Naive thymus-derived CD4-positive, alpha-beta T cell (primary cell): ENCODE measurements at places on chromosomes 1 and 21.

DNA sequence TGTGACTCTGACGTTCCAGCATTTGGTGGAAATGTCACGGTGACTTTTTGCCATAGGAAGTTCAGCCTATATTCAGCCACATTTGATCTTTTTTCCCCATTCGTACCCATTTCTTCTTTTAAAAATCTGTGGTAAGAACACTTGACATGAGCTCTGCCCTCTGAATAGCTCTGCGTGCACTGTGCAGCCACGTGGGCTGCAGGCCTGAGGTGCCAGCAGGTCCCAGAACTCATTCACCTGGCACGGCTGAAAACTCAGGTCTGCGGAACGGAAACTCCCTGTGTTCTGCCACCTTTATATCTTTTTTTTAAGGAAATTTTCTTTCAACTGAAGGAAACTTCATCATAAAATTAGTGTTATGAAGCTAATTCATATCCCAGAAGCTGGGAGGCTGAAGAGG is 28.6 kb downstream of the CEP104 start:
- no peaks in the 10 kb centered on the region for H3K27me3 ChIP-seq
- no peak overlapping the region for H3K27ac ChIP-seq
- no peak for DNase-seq
- no peaks in the 10 kb centered on the region for H3K4me1 ChIP-seq

- no peak overlapping the region for H3K4me3 ChIP-seq
- DNase-seq = no peak
- H3K4me1 ChIP-seq = no peaks in the 10 kb centered on the region
- H3K27me3 ChIP-seq = no peaks in the 10 kb centered on the region
- no peaks in the 10 kb centered on the region for H3K36me3 ChIP-seq
- no peak overlapping the region for H3K27ac ChIP-seq
These were observed 82.1 kb downstream of the FOXD2 start for GRCh38 chr1:47519971-47520370.

DNA sequence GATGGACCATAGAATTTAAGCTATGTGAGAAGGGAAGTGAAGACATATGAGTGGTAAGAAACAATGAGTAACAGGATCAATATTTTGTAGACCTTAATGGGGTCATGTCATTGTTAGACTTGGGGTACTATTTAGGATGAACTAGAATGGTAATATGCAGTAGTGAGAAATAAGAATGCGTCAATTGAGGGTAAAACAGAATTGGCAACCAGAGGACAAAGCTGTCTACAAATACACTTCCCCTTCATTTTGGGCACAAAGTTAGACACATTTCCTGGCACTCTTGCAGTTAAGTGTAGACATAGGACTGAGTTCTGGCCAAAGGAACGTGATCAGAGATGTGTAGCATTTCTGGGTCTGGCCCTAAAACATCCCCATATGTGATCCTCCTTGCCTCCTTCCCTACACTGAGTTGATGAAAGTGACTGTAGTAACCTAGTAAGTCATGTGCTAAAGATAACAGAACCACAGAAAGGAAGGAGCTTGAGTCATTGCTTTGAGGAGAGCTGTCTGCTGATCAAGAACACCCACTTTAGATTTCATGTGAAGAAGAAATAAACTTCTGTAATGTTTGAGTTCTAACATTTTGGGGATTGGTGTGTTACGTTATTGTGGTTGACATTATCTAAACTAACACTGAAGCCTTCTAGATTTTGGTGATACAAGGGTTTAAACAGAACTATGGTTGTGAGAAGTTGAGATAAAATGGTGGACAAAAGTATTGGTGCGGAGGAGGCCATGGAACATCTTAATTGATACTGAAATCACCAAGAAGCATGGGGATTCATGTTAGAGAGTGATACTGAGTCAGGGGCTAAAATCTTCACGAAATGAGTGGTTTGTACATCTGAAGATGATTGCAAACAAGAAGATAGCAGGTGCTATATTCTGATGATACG is 41.7 kb downstream of the CD55 start:
- no peaks in the 10 kb centered on the region for H3K27me3 ChIP-seq
- peak; percentile 58 for DNase-seq
- no peak overlapping the region for H3K4me3 ChIP-seq
- H3K4me1 ChIP-seq = no peaks in the 10 kb centered on the region
- H3K36me3 ChIP-seq = no peaks in the 10 kb centered on the region

GRCh38 chr21:44285138-44285992 is at the start of gene AIRE:
AIRE (plus strand) TSS chr21:44285876; CDS start chr21:44286007, 131 bp downstream.
- no peak for DNase-seq
- H3K36me3 ChIP-seq = no peaks in the 10 kb centered on the region
- no peaks in the 10 kb centered on the region for H3K27me3 ChIP-seq
- H3K4me1 ChIP-seq = no peaks in the 10 kb centered on the region
- H3K4me3 ChIP-seq = no peak within 1 kb of the TSS

DNA sequence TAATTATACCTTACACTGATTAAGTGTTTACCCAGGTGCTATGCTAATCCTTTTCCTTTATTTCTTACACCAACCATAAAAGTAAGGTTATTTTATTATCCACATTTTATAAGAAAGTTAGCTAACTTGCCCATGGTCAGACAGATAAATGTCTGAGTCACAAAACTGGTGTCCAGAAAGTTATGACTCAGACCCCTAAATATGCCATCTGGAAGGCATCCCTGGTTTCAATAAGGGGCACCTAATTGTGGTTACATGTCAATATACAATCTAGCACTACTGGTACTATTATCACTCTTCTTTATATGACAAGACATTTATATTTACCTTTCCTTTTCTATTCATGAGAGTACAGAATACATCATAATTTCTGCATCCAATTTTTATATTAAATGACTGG is 496.5 kb upstream of the ADGRL2 start:
- no peaks in the 10 kb centered on the region for H3K36me3 ChIP-seq
- no peaks in the 10 kb centered on the region for H3K4me1 ChIP-seq
- no peaks in the 10 kb centered on the region for H3K27me3 ChIP-seq
- no peak for DNase-seq
- H3K4me3 ChIP-seq = no peak overlapping the region
